Ovary (tissue), 10 donors: ENCODE measurements at places on chromosomes 7 and 10. TPM values are rescaled to one million over a fixed set of nuclear protein-coding genes. Genes with fewer than 3 reads are reported as not detected.

SERPINE1 gene
- total RNA-seq, result 4.0 TPM

TMED4 gene
- total RNA-seq, result 95.9 TPM

JAKMIP3 gene
- 2.5 TPM for total RNA-seq

CNPY1 gene
- total RNA-seq, result not detected

RAB18 gene
- total RNA-seq, result 27.5 TPM

ACTR3C gene
- 5.1 TPM for total RNA-seq

CEP55 gene
- total RNA-seq, result not detected

DNA sequence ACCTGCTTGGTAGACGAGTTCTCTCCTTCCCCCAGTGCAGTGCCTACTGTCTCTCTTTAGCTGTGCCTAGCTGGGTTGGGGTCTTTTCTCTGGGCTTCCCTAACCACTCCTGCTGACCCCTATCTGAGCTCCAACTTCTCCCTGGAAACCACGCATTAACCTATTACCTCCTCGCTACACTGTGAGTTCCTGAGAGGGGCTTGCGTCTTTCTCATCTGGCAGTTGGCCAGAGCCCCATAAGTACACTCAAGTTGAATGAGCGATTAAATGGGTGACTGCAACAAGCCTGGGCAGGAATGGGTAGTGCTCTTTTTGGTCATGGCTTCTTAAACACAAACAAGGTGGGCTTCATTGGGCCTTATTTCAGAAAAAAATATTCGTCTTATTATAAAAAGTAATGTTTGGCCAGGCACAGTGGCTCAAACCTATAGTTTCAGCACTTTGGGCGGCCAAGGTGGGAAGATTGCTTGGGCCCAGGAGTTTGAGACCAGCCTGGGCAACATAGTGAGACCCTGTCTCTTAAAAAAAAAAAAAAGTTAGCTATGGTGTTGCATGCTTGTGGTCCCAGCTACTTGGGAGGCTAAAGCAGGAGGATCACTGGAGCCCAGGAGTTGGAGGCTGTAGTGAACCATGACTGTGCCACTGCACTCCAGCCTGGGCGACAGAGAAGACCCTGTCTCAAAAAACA, 41.4 kb downstream of the SYPL1 start:
- H3K36me3 ChIP-seq, result no peaks in the 10 kb centered on the region
- no peaks in the 10 kb centered on the region for H3K27me3 ChIP-seq
- H3K27ac ChIP-seq, result no peak overlapping the region
- H3K4me1 ChIP-seq, result peaks cover 3% of the 10 kb centered on the region
- DNase-seq, result no peak

GRCh38 chr10:78584266-78584665, 484.5 kb upstream of the ZMIZ1 start:
- no peaks in the 10 kb centered on the region for H3K36me3 ChIP-seq
- H3K27ac ChIP-seq, result no peak overlapping the region
- H3K4me1 ChIP-seq, result peaks cover 7% of the 10 kb centered on the region
- no peak overlapping the region for H3K4me3 ChIP-seq
- no peaks in the 10 kb centered on the region for H3K27me3 ChIP-seq

DNA sequence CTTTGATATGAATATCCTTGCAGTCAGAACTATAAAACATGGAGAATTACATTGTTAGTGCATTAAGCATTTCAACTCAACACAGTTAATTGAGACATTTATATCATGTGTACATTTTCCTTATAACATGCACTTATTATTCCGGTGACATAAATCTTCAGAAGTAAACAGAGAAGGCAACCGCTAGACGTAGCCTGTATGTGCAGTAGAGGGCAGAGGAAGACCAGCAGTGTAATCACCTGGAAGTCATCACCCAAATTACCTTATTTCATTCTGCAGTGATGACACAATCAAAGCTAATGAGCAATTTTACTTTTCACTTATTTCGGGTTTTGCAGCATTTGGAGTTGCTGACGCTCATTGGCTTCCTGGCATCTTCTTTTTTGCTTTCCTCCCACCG, 394.6 kb downstream of the SDK1 start:
- H3K4me3 ChIP-seq, result no peak overlapping the region
- H3K36me3 ChIP-seq, result no peaks in the 10 kb centered on the region
- H3K27me3 ChIP-seq, result no peaks in the 10 kb centered on the region
- no peaks in the 10 kb centered on the region for H3K4me1 ChIP-seq

GRCh38 chr10:84194424-84195043, at the start of gene CDHR1:
CDHR1 (plus strand) TSS chr10:84194537; CDS start chr10:84194761, 224 bp downstream.
- H3K4me1 ChIP-seq, result no peaks in the 10 kb centered on the region
- no peaks in the 10 kb centered on the region for H3K36me3 ChIP-seq
- H3K27ac ChIP-seq, result no peak within 1 kb of the TSS
- H3K4me3 ChIP-seq, result peak within 1 kb of the TSS; percentile 19
- no peak for DNase-seq
- no peaks in the 10 kb centered on the region for H3K27me3 ChIP-seq

- DNase-seq, result no peak
- no peaks in the 10 kb centered on the region for H3K4me1 ChIP-seq
- H3K36me3 ChIP-seq, result no peaks in the 10 kb centered on the region
- H3K27me3 ChIP-seq, result no peaks in the 10 kb centered on the region
- H3K4me3 ChIP-seq, result no peak overlapping the region
These were observed 59.0 kb downstream of the PALD1 start for GRCh38 chr10:70537398-70538194.

DNA sequence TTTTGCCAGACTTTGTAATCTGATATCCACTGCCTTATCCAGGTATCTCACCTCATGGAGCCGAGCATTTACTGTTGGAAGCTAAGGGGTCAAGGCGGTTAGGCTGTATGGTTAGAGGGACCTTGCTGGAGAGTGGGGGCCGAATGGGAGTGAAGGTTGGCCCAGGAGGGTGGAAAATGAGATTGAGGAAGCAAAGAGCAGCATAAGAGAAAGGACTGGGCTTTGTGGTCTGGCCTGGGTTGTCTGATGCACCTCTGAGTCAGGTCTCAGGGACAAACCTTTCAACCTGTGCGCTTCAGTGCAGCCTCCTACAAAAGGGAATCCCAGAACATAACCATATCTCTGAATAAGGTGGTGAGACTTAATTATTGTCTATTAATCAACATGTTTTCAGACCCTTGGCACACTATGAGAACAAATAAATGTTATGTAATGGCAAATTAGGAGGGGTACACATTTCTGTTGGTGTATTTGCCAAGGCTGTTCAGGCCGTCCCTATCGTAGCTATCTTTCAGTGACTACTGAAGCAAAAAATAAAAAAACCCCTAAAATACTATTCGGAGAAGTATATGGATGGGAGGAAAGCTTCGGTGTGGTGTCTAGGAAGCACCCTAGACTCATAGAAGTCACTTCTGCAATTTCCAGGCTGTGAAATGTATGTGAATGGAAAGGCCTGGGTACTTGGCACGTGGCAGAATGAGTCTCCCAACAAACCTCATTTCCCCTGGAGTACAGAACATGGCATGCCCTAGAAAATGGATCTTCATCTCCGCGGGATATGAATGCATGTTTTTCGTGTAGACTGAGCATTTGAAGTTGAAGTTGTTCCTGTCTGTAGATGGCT, 4.3 kb downstream of the CAMK1D start:
- H3K4me3 ChIP-seq, result no peak overlapping the region
- DNase-seq, result no peak
- no peaks in the 10 kb centered on the region for H3K36me3 ChIP-seq
- no peak overlapping the region for H3K27ac ChIP-seq
- H3K4me1 ChIP-seq, result peaks cover 3% of the 10 kb centered on the region

- H3K4me3 ChIP-seq, result no peak overlapping the region
- peak; percentile 90 for DNase-seq
- no peaks in the 10 kb centered on the region for H3K36me3 ChIP-seq
- H3K27me3 ChIP-seq, result no peaks in the 10 kb centered on the region
- H3K4me1 ChIP-seq, result peaks cover 19% of the 10 kb centered on the region
- no peak overlapping the region for H3K27ac ChIP-seq
These were observed 126.5 kb downstream of the ZMIZ1 start for GRCh38 chr10:79195091-79195923.
